ENCODE measurements at places on chromosomes 13 and 19.

DNA sequence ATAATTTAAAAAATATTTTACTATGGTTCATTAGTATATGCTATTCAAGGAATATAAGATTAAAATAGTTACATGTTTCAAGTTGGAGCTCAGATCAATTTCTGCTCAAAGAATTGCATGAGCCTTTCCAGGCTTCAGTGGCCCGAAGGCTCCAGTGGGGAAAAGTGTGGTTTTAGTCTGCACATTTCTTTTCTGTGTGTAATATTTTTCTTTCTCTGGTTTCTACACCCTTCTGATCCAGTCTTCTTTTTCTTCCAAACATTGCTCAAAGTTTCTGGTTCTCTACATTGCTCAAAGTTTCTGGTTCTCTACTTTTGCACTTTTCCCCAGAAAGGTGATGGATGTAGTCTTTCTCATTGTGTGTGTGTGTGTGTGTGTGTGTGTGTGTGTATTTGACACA is 64.7 kb upstream of the OXGR1 start:
- DNase-seq: no peak

- no peak for DNase-seq
Observed at GRCh38 chr13:104001766-104002165, 935.5 kb upstream of the SLC10A2 start.

GRCh38 chr13:26895808-26896466 is 135.4 kb upstream of the GPR12 start:
- DNase-seq: no peak

- DNase-seq: no peak
Observed at GRCh38 chr13:106996867-106997618, 429.1 kb upstream of the ARGLU1 start.

- no peak for DNase-seq
Observed at GRCh38 chr19:5125797-5126497, 157.0 kb downstream of the KDM4B start.

DNA sequence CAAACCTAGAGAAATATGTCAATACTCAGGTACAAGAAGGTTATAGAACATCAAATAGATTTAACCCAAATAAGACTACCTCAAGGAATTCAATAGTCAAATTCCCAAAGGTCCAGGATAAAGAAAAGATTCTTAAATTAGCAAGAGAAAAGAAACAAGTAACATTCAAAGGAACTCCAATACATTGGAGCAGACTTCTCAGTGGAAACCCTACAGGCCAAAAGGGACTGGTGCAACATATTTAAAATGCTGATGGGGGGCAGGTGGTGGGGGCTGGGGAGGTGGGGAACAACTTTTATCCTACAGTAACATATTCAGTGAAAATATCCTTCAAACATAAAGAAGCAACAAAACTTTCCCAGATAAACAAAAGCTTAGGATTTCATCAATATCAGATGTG is 23.1 kb downstream of the ITGBL1 start:
- no peak for DNase-seq

DNA sequence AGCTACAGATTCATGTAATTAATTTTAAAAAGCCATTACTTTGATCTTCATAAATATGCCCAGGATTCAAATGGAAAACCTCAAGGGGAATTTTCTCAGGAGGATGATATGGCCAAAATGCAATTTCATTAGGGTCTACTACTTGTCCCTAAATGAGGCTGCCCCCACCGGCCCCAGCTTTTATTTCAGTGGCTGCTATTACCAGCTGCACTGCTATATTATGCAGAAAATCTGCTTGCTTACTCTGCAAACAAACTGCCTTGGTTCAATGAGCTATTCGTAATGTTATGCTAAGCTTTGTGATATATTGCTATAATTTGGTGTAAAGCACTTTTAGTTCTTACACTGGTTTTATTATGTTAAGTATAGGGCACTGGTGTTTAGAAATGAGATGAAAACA is 137.3 kb upstream of the TMTC4 start:
- DNase-seq: no peak

DNA sequence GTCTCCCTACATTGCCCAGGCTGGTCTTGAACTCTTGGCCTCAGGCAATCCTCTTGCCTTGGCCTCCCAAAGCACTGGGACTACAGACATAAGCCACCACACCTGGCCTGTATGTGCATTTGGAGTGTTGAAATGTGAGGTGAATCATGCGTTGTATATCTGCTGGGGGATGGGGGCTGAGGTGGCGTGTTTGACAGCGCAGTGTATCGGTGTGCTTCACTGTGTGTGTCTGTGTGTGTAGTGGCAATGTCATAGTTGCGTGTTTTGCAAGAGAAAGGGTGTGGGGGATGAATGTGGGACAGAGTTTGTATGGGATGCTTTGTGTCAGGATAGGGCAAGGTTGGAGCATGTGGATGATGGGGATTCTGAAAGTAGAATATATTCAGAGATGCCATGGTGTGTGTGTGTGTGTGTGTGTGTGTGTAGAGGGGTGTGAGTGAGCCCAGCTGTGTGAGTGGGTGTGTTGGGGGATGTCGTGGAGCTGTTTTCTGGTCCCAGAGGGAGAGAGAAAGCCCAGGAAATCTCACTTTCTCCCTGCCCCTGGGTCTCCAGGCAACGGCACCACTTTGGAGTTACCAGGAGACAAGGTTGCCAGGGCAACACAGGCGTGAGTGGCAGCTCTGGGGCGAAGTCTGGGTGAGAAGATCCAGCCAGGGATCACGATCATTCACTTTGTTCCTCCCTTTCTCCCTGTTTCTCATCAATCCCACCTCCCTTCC is 1.1 kb upstream of the SWSAP1 start:
- no peak for DNase-seq

DNA sequence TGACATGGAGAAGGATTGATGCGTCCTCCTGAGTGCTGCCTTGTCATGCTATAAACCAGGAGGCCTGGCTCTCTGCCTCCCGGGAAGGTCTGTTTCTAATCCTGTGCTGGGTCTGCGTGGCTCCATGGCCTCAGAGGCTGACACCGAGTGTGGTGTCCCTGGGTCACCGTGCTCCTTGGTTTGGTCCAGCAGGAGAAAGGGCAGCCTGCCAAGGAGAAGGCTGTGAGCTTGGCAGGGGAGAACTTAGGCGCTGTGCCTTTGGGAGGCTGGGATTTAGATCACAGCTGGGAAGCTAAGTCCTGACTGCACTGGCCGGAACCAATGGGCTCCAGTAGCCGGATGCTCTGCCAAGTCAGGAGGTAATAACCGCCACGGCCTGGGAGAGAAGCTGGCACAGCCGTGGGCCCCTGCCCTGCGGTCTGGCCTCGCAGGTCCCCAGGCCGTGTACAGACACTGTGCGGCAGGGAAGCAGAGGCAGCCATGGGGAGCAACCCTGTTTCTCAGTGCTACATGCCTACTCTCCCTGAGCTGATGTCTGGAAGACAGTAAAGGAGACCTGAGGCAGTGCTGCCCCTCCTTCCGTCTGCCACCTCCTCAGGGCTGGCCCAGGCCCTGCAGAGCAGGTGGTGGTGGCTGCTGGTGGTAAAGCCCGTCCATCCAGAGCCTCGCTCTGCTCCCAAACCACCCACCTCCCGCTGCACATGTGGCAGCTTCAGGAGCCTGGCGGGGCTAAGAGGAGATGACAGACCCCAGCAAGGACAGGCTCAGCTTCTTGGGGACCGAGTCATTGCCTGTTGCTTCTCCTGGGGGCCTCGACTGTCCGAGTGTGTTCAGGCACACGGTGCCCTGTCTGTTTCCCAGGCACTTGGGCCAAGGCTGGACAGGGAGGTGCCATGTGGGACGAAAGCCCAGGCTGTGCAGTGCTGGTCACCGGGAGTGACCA is 44.9 kb downstream of the C13orf46 start:
- DNase-seq: no peak

- DNase-seq: no peak
Observed at GRCh38 chr13:87952377-87952776, 281.2 kb downstream of the SLITRK5 start.

- no peak for DNase-seq
Observed at GRCh38 chr13:99267927-99268326, 9.7 kb upstream of the GPR18 start.

DNA sequence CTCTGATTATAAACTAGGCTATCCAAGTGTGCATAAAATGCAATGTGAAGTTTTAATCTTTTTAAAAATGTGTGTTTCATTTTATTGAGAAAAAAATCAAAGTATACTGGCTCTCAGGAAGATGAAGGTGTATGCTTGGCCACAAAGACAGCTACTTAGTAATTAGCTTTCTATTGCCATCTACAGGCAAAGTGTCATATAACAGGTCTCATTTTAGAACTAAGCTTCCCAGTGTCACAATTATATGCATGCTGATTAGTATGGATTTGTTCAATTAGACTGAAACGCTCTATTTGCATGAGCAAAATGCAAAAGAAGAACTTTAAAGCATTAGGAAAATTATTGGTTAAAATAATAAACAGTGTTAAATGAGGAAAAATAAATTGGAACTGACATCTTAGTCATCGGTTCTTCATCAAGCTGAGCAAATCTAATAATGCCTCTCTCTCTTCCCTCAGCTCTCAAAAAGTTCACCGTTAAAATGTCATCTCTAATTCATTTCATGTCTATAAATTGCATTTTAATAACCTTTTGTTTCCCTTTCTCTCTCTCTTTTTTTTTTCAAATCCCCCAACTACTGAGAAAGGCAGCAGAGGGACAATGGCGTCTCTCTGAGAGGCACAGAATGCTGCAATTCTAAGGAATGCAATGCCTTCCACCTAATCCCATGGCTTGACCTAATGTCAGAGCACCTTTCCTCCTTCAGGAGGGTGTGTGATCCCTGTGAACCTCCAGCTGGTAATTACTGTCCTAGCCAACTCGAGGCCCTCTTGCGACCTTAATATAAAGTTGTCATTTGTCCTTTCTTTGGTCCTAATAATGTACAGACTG is 313.1 kb upstream of the MAB21L1 start:
- DNase-seq: peak; percentile 57

DNA sequence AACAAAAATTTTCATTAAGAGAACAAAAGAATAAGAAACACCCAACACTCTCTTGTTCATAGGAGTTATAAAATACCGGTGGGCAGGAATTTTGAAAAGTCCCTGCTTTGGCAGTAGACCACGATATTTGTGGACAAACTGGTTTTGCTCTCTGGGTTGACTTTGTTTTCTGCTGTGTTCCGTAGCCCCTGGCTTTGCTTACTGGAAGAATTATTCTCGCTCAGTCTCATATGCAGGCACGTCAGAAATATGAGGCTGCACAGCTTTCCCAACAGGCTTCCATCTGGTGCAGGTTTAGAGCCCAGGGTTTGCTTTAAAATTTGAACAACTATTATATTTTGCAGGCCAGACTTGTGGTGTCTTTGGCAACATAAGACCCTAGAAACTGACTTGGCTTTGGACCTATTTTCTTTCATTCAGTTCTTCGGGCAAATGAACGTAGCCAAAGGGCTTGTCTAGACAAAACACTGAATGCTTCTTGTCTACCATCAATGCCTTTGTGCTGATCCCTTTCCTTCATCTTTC is 2012.6 kb downstream of the PCDH9 start:
- no peak for DNase-seq

DNA sequence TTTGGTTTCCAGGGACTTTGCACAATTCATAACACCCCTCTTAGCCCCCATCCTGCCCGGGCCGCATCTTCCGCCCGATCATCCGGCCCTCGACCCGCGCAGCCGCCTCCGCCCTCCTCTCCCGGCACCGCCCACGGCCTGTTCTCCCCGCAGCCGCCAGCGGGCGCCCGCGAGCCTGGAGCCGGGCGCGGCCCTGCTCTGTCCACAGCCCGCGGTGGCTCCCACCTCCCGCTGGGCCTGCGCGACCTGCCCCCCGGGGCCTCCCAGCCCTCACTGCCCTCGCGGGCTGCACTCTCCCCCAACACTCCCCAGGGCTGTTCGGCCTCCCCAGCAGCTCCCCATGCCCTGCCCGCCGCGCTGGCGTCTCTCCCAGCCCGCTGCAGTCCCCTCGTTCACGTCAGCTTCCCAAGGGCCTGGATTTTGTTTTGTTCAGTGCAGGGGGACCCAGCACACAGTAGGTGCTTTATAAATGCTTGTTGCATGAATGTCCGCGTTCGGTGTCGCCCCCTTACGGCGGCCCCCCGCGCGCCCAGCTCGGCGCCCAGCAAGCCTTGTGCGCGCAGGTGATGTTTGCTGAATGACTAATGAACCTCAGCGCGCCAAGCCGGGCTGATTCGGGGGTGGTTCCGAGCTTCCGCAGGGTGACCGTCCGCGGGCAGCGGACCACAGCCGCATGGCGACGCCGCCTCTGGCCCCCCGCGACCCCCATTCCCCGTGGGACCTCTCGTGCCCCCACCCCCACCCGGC is 4.6 kb upstream of the APC2 start:
- peak; percentile 80 for DNase-seq

DNA sequence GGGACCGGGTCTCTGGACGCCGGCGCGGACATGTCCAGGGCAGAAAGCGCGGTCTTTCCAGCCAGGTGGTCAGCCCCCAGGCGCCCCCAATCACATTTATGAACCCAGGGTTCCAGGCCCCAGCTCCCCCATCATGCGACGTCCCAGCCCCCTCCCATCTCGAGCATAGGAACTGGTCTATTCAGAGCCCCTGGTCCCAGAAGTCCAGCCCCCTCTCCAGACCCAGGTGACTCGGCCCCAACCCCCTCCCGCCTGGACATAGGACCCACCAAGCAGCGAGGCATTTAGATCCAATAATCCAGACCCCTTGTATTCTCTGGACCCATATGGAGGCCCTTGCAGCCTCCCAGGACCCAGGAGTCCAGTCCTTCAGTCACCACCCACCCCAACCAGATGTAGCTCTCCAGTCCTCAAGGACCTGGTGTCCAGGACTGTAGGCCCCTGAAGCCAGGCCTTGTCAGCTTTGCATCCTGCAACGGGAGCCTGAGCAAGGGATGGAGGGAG is 501 bp downstream of the APLP1 start:
- no peak for DNase-seq

DNA sequence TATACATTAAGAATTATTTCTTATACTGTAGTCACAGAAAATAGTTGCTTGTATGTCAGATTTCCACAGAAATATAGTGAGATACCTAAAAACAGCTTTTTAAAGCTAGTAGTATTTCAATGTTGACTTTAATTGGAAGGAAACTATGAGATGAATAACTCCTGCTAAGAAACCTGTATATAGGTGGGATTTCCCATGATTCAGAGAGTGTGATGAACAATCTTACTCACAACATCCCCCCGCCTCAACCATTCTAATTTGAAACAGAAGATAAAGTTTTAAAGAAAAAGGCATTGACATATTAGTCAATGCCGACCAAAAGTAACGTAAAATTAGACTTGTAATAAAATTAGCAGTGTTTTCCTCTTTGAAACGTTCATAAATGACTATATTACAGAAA is 1.4 kb upstream of the MIR17HG start:
- no peak for DNase-seq

DNA sequence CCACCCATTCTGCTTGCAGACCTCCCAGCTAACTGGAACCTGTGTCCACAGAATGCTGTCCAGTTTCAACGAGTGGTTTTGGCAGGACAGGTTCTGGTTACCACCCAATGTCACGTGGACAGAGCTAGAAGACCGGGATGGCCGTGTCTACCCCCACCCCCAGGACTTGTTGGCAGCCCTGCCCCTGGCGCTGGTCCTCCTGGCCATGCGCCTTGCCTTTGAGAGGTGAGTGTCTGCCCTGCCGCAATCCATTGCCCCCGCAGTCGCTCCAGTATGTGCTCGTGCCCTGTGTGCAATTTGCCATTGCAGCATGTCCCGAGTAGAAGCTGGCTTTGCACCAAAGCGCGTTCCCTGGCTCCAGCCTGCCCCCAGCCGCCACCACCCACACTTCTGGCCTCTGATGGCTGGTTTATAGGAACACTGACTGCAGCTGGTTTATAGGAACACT is 41.9 kb downstream of the CERS4 start:
- DNase-seq: no peak

All from KBM-7 (cell line).